ENCODE measurements at places on chromosomes 1 and 21.

- no peaks in the 10 kb centered on the region for H3K4me1 ChIP-seq
- H3K27ac ChIP-seq = no peak overlapping the region
- no peak overlapping the region for H3K4me3 ChIP-seq
- no peaks in the 10 kb centered on the region for H3K36me3 ChIP-seq
Measured at GRCh38 chr1:36842448-36842847, 191.9 kb downstream of the GRIK3 start.

- H3K27me3 ChIP-seq = no peaks in the 10 kb centered on the region
- peaks cover 4% of the 10 kb centered on the region for H3K4me1 ChIP-seq
- no peak for DNase-seq
- H3K36me3 ChIP-seq = no peaks in the 10 kb centered on the region
- no peak overlapping the region for H3K27ac ChIP-seq
Measured at GRCh38 chr1:206529425-206529824, 22.1 kb downstream of the RASSF5 start.

DNA sequence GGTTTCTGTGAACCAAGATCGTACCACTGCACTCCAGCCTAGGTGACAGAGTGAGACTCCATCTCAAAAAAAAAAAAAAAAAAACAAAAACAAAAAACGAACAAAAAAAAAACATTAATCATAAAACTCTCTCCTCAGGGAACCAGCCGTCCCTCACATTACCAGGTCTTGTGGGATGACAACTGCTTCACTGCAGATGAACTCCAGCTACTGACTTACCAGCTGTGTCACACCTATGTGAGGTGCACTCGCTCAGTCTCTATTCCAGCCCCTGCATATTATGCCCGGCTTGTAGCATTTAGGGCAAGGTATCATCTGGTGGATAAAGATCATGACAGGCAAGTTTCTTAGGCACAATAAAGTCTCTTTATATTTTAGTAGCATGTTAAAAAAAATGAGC, 32.3 kb upstream of the AGO1 start:
- no peak overlapping the region for H3K4me3 ChIP-seq
- no peak for DNase-seq
- no peak overlapping the region for H3K27ac ChIP-seq
- no peaks in the 10 kb centered on the region for H3K4me1 ChIP-seq
- H3K27me3 ChIP-seq = no peaks in the 10 kb centered on the region

- H3K4me1 ChIP-seq = no peaks in the 10 kb centered on the region
- DNase-seq = no peak
- no peak overlapping the region for H3K4me3 ChIP-seq
- no peak overlapping the region for H3K27ac ChIP-seq
- no peaks in the 10 kb centered on the region for H3K27me3 ChIP-seq
- no peaks in the 10 kb centered on the region for H3K36me3 ChIP-seq
Measured at GRCh38 chr1:241212628-241213027, 144.4 kb downstream of the RGS7 start.

GRCh38 chr21:41979751-41980369, 26.0 kb upstream of the C2CD2 start:
- no peaks in the 10 kb centered on the region for H3K36me3 ChIP-seq
- DNase-seq = peak; percentile 9
- peaks cover 5% of the 10 kb centered on the region for H3K27me3 ChIP-seq
- no peak overlapping the region for H3K27ac ChIP-seq

- H3K27me3 ChIP-seq = no peaks in the 10 kb centered on the region
- no peak overlapping the region for H3K4me3 ChIP-seq
- H3K4me1 ChIP-seq = peaks cover 8% of the 10 kb centered on the region
- H3K36me3 ChIP-seq = peaks cover 93% of the 10 kb centered on the region
- DNase-seq = no peak
Measured at GRCh38 chr1:183533617-183534174, 56.6 kb downstream of the NCF2 start.

GRCh38 chr1:7407544-7407895, 363.6 kb upstream of the VAMP3 start:
- no peak for DNase-seq
- H3K4me3 ChIP-seq = no peak overlapping the region

GRCh38 chr1:183926983-183927382, 110.5 kb downstream of the COLGALT2 start:
- H3K27ac ChIP-seq = no peak overlapping the region
- DNase-seq = no peak
- H3K27me3 ChIP-seq = no peaks in the 10 kb centered on the region
- no peak overlapping the region for H3K4me3 ChIP-seq
- peaks cover 4% of the 10 kb centered on the region for H3K36me3 ChIP-seq

DNA sequence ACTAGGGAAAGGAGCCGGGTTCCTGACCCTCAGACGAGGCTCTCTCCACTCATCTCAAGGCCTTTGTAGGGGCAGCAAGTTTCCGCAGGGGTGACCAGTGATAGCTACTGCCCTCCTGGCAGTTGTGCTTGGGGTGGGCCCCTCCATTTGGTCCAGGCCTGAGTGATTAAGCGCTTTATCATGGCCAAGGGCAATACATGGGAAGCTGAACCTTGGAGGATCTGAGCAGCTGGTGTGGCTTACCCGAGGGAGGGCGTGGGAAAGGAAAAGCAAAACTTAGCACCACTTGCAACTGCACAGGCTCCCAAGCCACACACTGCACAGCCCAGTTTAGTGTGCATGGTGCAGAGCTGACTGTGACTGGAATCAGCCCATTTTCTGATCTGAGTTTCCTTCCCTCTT, 47.8 kb downstream of the GADD45A start:
- peaks cover 4% of the 10 kb centered on the region for H3K27me3 ChIP-seq
- no peak overlapping the region for H3K4me3 ChIP-seq
- no peak for DNase-seq
- no peaks in the 10 kb centered on the region for H3K36me3 ChIP-seq

DNA sequence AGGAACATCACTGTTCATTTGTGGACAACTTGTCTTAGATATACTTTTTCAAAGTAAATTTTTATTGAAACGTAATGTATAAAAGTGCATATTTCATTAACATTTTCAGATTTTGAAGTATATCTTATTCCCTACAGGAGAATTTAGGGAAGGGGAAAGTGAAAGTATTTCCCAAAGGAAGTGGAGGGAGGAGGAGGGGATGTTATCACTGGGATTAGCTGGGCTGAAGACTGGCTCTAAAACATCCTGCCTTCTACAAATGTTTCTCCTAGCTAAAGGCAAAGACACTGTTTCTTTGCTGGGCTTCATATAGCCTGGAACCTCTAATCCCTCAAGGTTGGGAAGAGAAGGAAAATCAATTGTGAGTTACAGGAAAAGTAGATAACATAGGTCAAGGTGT, 7.1 kb upstream of the ZNF697 start:
- DNase-seq = no peak
- H3K36me3 ChIP-seq = no peaks in the 10 kb centered on the region
- H3K4me1 ChIP-seq = no peaks in the 10 kb centered on the region
- H3K4me3 ChIP-seq = no peak overlapping the region

- H3K27ac ChIP-seq = peak overlapping the region; percentile 75
- H3K4me1 ChIP-seq = peaks cover 88% of the 10 kb centered on the region
- peaks cover 10% of the 10 kb centered on the region for H3K36me3 ChIP-seq
- DNase-seq = no peak
- H3K27me3 ChIP-seq = no peaks in the 10 kb centered on the region
Measured at GRCh38 chr1:12153181-12153785, 13.5 kb upstream of the TNFRSF1B start.

DNA sequence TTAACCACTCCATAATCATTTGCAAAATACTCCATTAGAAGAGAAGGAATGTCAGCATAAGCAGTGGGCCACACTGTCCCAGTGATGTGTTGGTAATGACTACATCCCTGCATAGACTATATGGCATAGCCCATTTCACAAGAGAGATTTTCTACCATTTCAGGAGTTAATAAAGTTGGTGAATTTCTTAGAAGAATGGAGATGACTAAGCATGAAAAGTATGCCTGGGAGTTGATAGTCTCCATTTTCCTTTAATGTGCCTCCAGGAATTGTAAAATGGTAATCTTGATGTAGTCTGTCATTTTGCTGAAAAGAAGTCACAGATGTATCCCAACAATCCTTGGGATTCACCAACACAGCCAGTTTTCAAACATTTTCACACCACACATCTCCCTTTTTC, 608.8 kb upstream of the CHRM3 start:
- no peak for DNase-seq
- H3K27ac ChIP-seq = no peak overlapping the region
- H3K4me3 ChIP-seq = no peak overlapping the region
- no peaks in the 10 kb centered on the region for H3K4me1 ChIP-seq
- H3K36me3 ChIP-seq = no peaks in the 10 kb centered on the region

DNA sequence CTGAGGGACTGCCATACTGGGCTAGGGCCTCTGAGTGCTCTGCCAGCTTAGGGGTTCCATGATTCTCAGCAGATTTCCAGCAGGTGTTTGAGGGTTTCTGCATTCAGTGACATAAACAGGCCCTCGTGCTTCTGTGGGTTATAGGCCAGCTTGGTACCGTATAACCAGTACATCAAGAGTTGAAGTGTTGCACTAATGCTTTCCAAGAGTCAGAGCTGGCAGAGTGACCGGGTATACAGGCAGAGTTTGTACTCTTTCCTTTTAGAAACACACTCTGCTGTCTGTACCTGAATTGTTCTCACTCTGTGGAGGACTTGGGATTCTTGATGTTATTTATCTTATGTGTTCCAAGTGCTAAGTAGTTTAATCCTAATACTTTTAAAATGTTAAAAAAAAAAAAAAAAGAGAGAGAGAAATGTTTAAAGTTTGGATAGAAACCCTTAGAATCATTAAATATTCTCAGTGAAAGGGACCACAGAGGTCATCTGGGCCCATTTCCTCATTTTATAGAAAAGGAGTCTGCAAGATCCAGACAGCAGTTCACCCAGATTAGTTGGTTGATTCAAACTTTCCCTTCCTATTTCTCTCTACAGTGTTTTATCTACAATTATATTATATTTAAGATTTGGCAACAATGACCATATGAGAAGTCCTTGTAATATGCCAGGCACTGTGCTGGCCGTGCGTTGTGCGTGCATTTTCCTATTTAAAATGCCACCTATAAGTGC, 325.8 kb downstream of the KIF26B start:
- no peak for DNase-seq
- H3K27ac ChIP-seq = no peak overlapping the region
- H3K36me3 ChIP-seq = no peaks in the 10 kb centered on the region

DNA sequence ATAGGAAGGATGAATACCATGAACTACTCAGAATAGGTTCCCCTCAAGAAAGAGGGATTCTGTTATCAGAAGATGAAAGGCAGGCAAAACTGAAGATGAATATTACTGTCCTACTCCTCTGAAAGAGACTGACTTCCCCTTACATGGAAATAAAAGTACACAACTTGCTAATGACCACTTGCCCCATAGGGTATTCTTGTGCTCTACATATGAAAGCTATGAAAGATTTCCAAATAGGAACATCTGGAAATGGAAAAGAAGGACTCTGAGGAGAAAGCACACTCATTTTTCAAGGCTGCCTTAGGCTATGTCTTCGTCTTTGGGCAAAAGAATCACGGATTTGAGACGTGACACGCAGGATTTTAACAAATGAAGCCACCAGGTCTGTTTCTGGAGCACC, 170.1 kb upstream of the DAB1 start:
- H3K36me3 ChIP-seq = no peaks in the 10 kb centered on the region
- no peak overlapping the region for H3K27ac ChIP-seq
- no peak for DNase-seq
- H3K27me3 ChIP-seq = no peaks in the 10 kb centered on the region

DNA sequence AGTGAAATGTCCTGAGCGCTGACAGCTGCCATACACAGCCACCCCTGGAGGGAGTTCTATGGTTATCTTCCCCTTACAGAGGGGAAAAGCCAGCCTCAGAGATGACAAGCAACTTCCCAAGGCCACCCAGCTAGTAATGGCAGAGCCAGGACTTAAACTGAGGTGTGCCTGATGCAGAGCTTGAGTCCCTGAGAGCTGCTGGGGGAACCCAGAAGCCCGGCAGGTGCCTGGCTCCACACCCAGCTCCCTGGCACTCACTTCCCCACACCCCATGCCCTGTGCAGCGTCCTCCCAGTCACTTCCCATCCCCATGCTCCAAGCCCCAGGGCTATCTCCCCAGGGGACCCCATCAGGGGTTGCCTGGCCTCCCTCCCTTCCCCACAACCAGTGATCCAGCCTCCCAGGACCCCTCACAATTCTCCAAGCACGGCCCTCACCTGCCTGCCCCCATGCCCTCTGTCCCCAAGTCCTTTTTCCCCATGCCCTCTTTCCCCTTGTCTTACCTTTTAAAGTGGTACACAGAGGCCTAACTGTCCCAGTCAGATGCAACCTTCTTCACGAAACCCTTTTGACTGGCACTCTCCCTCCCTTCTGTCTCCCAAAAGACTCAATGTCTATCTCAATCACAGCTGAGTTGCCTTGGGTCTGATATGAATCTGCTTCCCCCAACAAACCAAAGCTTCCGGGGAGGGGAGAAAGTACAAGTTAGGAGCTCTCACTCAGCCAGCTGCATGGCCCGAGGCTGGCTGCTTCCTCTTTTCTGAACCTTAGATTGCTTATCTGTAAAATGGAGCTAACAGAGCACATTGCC, 39.8 kb upstream of the LRP8 start:
- H3K36me3 ChIP-seq = no peaks in the 10 kb centered on the region

- H3K27me3 ChIP-seq = no peaks in the 10 kb centered on the region
- no peaks in the 10 kb centered on the region for H3K4me1 ChIP-seq
- H3K4me3 ChIP-seq = no peak overlapping the region
- no peak for DNase-seq
- peaks cover 7% of the 10 kb centered on the region for H3K36me3 ChIP-seq
Measured at GRCh38 chr1:246160374-246160773, 346.7 kb downstream of the SMYD3 start.

- no peak overlapping the region for H3K4me3 ChIP-seq
- no peaks in the 10 kb centered on the region for H3K36me3 ChIP-seq
Measured at GRCh38 chr1:164662462-164662861, 103.5 kb downstream of the PBX1 start.

- peak overlapping the region; percentile 91 for H3K4me3 ChIP-seq
- H3K4me1 ChIP-seq = peaks cover 79% of the 10 kb centered on the region
- peak; percentile 78 for DNase-seq
- H3K27ac ChIP-seq = peak overlapping the region; percentile 96
- peaks cover 44% of the 10 kb centered on the region for H3K36me3 ChIP-seq
Measured at GRCh38 chr1:155008015-155008941, 5.7 kb downstream of the ZBTB7B start.

- DNase-seq = no peak
- no peaks in the 10 kb centered on the region for H3K36me3 ChIP-seq
- H3K27me3 ChIP-seq = peaks cover 18% of the 10 kb centered on the region
- no peaks in the 10 kb centered on the region for H3K4me1 ChIP-seq
- no peak overlapping the region for H3K27ac ChIP-seq
- no peak overlapping the region for H3K4me3 ChIP-seq
Measured at GRCh38 chr1:213519098-213519497, 468.1 kb downstream of the RPS6KC1 start.

DNA sequence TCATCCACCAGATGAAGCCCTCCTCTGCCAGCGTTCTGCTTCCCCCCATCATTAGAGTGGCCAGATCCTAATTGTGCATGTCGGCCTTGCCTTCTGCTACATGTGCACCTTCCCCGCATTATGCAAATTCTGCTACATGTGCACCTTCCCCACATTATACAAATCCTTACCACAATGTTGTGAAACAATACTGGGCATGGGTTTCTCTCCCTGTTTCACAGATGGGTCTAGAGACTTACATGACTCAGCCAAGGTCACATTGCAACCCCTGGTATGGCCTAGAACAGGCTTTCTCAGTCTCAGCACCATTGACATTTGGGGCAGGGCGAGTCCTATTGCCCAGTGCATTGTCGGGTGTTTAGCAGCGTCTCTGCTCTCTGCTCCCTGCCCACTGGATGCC, 1.0 kb upstream of the CELA2A start:
- peaks cover 2% of the 10 kb centered on the region for H3K27me3 ChIP-seq
- no peak for DNase-seq
- no peak overlapping the region for H3K4me3 ChIP-seq
- H3K27ac ChIP-seq = no peak overlapping the region
- H3K4me1 ChIP-seq = no peaks in the 10 kb centered on the region
